ENCODE measurements at places on chromosomes 12 and 14.

- DNase-seq = no peak
Measured at GRCh38 chr12:14934511-14934910, 3.8 kb downstream of the ERP27 start.

- DNase-seq = no peak
Measured at GRCh38 chr12:52337054-52337453, 15.9 kb upstream of the KRT83 start.

GRCh38 chr12:88299567-88300101, 157.5 kb downstream of the TMTC3 start:
- no peak for DNase-seq

DNA sequence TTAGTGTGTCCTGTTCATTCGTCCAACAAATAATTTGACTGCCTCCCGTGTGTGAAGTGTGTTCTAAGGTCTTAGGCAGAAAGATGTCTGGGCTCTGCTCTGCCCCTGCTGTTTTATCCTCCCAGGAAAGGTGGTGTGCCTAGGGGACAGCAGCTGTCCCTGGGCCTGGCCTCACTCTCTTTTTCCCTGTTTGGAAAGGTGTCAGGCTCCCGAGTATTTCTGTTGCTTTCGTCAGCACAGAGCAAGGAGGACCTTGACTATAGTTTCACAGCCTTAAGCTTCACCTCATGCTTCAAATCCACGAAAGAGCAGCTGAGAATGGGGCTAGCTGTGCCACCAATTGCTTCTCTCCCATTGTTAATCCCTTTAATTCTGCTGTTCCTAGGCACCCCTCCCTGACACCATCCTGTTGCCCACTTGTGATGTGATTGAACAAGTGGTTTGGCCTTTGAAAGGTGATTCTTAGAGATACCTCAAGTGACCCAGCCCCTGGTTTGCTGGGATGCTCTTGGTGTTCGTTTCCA, 54.2 kb downstream of the TGFB3 start:
- no peak for DNase-seq

DNA sequence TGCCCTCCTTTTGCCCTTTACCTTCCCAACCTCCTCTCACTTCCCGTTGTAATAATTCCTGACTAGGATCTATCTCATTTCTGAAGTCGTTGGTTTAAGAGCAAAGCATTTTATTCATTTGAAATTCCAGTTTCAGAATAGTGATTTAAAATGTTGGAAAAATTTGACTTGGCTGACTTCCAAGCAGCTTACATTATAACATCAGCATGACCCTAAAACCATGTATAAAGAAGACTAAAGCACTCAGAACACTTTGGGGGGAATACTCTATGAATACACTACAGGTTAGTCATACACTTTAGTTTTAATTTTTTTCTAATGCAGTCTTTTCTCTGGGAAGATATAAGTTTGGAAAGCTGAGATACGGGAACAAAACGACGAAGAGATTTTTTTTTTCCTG, 161.1 kb downstream of the BTG1 start:
- DNase-seq = no peak

DNA sequence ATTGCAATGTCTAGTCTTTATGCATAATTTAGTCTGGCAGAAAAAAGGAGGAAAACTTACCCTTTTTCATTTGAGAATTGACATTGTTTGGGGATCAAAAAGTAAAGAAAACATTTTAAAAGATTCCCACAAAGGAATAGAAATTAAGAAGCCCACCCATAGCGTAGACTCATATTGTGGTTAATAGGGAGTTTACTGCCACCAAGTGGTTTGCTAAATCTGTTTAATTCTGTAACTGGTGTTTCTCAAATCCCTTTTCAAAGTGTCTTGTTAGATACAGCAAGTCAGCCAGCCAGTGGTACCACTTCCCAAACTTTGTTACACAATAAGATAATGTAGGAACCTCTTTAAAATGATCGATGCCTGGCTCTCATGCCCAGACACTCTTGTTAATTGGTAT, 180.3 kb downstream of the IPO8 start:
- DNase-seq = no peak

GRCh38 chr12:63382930-63383329, 231.9 kb upstream of the AVPR1A start:
- no peak for DNase-seq

All from NCI-H1417 treated with DMSO at 0.1 percent for 48 hours (cell line).